ENCODE measurements at places on chromosomes 16 and 17.

DNA sequence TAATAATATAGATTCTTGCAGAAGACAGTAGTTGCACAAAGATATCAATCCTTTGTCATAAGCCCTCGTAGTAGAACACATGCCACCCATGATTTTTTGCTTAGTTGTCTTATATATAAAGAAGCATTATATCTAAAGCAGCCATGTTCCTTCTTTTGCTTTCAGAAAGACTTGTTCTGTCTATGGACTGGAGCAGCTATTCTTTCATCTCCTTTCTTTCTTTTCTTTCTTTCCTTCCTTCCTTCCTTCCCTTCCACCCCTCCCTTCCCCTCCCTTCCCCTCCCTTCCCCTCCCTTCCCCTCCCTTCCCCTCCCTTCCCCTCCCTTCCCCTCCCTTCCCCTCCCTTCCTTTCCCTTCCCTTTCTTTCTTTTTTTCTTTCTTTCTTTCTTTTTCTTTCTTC is 104.0 kb upstream of the HS3ST4 start:
- DNase-seq = no peak

DNA sequence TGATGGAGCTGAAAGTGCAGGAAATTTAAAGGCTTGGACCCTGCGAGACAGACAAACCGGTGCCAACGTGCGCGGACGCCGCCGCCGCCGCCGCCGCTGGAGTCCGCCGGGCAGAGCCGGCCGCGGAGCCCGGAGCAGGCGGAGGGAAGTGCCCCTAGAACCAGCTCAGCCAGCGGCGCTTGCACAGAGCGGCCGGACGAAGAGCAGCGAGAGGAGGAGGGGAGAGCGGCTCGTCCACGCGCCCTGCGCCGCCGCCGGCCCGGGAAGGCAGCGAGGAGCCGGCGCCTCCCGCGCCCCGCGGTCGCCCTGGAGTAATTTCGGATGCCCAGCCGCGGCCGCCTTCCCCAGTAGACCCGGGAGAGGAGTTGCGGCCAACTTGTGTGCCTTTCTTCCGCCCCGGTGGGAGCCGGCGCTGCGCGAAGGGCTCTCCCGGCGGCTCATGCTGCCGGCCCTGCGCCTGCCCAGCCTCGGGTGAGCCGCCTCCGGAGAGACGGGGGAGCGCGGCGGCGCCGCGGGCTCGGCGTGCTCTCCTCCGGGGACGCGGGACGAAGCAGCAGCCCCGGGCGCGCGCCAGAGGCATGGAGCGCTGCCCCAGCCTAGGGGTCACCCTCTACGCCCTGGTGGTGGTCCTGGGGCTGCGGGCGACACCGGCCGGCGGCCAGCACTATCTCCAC is at the start of gene NOG:
Gene NOG, plus strand, starts transcription at position 54 of the 674 bp plus-strand sequence. Its CDS starts 525 bp downstream, at position 579.
- DNase-seq = peak; percentile 14

- no peak for DNase-seq
These were observed 7.7 kb upstream of the KRT222 start for GRCh38 chr17:40672654-40673053.

- no peak for DNase-seq
These were observed 345 bp downstream of the TSC2 start for GRCh38 chr16:2048116-2048543.

DNA sequence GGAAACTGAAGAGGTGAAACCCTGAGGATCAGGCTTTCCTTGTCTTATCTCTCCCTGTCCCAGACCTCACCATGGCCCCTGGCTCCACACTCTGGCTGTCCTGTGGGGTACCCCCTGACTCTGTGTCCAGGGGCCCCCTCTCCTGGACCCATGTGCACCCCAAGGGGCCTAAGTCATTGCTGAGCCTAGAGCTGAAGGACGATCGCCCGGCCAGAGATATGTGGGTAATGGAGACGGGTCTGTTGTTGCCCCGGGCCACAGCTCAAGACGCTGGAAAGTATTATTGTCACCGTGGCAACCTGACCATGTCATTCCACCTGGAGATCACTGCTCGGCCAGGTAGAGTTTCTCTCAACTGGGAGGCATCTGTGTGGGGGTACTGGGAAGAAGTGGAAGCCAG is 1.4 kb downstream of the CD19 start:
- no peak for DNase-seq

DNA sequence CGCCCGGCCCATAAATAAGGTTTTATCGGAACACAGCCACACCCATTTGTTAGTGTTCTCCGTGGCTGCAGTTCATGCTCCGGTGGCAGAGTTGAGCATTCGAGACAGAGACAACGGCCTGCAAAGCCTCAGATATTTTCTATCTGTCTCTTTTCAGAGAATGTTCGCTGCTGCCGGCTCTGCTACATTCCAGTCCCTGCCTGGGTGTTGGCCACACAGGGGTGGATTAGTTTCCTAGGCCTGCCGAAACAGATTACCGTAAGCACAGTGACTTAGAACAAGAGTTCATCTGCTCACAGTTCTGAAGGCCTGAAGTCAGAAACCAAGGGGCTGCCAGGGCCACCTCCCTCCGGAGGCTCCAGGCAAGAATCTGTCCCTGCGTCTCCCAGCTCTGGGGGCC is 19.1 kb upstream of the GSG1L start:
- DNase-seq = no peak

DNA sequence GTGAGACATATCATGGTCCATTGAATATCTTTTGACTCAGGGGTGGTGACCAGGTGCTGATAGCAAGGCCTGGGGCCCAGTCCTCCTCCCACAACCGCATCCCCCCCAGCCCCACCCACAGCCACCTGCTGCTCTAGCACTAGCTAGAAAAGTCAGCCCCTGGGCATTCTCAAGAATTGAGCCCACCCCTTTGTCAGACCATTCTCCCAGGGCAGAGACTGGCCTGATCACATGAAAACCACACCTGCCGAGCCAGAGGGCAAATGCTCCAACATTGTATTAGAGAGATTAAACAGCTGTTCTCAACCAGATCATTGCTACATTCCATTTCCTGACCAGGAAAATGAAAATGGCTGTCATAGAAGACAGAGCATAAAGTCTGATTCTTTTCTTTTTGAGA is 62.4 kb downstream of the RAB11FIP4 start:
- DNase-seq = no peak

- no peak for DNase-seq
These were observed at the start of gene KRTAP2-4 for GRCh38 chr17:41065829-41066624. TSS of gene KRTAP2-4 (minus strand) at chr17:41065879. CDS start at chr17:41065845, 34 bp downstream.

GRCh38 chr17:72380120-72380519 is 259.3 kb downstream of the SOX9 start:
- DNase-seq = no peak

GRCh38 chr17:18889658-18890057 is 31.7 kb downstream of the PRPSAP2 start:
- no peak for DNase-seq

- peak; percentile 64 for DNase-seq
These were observed 61.7 kb upstream of the LGALS9 start for GRCh38 chr17:27569257-27569722.

- DNase-seq = no peak
These were observed 26.7 kb upstream of the TEX2 start for GRCh38 chr17:64289741-64290141.

DNA sequence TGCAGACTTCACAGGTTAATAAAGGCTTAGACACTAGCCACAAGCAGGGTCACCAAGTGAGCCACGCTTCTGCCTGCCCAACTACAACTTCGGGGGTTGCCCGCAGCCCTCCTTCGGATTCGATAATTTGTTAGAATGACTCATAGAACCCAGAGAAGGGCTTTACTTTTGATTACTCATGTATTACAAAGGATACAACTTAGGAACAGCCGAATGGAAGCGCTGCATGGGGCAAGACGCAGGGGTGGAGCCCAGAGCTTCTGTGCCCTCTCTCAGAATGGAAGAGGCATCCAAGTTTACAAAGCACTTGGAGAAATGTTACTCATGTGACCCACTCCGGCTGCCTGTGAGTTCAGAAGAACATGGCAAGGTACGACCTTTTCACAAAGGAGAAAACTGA is 7.5 kb upstream of the CDH5 start:
- no peak for DNase-seq

DNA sequence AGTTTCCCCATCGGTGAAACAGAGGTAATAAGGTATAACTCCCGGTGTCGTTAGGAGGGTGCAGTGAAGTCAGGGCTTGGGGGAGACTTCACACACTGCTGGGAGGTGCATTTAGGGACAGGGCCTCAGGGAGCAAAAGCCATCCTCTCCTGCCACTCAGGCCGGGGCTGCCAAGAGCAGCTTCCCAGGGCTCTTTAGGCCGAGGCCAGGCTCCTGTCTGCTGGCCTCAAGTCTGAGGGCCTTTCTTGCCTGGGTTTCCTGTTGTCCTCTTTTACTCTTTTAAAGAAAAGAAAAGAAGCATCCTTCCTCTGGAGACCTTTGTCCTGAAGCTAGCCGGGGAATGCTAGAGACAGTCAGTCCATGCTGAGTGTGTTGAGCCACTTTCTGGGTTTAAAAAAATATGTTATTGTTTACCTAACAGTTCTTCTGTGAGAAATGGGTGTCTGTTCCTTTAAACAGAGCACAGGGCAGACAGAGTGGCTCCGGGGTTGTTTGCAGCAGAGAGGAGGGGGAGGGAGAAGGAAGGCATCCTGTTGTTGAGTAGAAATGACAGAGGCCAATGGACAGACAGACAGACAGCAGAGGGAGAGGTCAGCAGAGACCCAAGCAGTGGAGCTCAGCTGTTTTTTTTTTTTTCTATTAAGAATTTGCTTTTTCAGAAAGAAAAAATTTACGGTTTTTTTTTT is 79.1 kb downstream of the C17orf67 start:
- DNase-seq = no peak

- no peak for DNase-seq
These were observed 75.7 kb upstream of the BRD7 start for GRCh38 chr16:50444526-50444925.

DNA sequence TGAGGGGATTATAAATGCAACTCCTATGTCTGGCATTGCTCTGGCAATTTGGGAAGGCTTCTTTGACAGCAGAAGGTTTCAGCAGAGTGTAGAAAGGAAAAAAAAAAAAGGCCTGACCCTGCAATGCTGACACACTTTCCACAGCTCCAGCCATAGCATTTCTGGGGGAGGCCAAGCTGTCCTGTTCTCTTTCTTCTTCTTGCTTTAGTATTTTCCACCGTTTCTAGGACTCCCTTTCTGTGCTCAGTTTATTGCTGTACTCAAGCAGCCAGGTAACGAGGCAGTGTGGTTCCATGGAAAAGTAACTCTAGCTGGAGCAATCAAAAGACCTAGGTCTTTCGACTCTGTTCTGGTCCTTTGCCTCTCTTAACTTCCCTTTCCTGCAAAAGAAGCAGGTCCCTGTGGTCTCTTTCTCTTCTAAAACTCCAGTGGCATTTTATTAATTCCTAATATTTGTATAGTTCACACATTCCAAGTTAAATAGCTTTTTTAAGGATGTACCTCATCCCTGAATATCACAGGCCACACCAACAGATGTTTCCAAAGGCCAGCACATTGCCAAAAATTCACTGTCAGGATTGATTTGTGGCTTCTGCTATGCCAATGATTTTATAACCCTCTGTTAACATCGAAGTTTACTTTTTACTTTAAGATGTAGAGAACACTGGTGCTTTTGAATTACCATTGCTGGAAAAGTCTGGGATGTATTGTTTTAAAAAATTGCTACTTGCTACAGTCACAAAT is 90.3 kb upstream of the BCAR1 start:
- no peak for DNase-seq

GRCh38 chr17:55283256-55283965 is 18.7 kb downstream of the HLF start:
- no peak for DNase-seq

GRCh38 chr16:89971495-89972243 is 23.1 kb downstream of the DEF8 start:
- DNase-seq = no peak

- DNase-seq = peak; percentile 28
These were observed 20.8 kb downstream of the GGA3 start for GRCh38 chr17:75240394-75241142.

DNA sequence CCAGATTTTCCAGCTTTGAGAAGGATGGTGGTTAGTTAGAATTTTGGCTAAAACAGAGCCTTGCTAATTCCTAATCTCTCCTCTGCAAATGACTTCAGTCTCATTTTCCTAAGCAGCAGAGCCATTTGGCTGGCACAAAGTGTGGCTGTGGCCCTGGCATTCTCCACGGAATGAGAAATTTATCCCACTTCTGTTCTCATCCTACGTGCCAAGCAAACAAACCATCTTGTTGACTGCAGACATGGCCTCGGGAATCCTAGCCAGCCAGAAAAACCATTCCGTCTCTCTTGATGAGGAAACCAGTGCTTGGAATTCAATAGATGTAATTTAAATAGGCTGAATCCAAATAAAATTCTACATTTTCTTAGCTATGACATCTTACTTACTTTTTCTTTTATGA is 34.1 kb upstream of the ELAC2 start:
- DNase-seq = no peak

- no peak for DNase-seq
These were observed 13.6 kb downstream of the MEIOB start for GRCh38 chr16:1858189-1858865.

- DNase-seq = no peak
These were observed 27.3 kb downstream of the SRCIN1 start for GRCh38 chr17:38578229-38579082.

GRCh38 chr17:38742411-38743308 is 5.5 kb downstream of the PCGF2 start:
- DNase-seq = no peak

DNA sequence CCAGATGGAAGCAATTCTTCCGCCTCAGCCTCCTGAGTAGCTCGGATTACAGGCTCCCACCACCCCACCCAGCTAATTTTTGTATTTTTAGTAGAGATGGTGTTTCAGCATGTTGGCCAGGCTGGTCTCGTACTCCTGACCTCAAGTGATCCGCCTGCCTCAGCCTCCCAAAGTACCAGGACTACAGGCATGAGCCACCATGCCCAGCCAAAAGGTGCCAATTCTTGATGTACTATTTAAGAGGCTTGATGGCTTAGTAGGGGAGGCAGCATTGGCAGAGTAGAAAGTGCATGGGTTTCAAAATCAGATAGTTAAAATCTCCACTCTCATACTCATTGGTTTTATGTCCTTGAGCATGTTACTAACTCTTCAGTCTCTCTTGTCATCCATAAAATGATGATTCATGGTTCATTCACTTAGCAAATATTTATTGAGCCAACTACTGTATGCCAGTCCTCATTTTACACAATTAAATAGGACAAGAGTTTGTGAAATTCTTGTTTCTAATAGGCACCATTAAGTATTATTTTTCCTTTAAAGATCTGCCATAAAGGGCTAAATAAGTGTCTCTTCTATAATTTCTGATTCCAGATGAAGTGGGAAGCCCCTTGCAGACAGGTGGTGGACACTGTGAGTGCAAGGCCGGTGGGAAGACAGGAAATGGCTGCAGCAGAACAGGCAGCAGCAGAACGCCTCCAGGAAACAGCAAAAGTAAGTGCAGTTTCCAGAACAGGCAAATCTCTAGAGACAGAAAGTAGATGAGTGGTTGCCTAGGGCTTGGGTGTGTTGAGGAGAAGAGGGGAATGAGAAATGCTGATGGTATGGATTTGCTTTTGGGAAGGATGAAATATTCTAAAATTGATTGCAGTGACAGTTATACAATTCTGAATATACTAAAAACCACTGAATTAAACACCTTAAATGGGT is 8.2 kb upstream of the RPL27 start:
- no peak for DNase-seq

DNA sequence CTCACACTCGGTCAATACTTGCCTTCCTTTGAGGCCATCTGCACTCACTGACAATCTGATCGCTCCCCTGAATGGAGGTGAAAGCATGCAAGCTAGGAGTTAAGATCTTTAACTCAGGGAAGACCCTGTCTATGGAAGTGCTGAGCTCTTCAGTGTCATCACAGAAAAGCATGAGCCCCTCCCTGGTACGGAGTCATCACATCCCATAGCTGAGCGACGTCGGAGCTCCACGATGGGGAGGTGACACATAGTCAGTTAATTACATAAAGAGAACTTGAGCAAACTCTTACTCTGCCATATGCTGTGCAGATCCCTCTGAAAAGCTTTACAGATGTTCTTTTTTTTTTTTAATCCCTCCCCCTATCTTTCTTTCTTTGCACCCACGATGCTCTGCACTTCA is 463.2 kb downstream of the WWOX start:
- DNase-seq = no peak

- DNase-seq = no peak
These were observed 223.5 kb upstream of the N4BP1 start for GRCh38 chr16:48833461-48833860.
